ENCODE measurements at places on chromosomes 6 and 20. TPM values are rescaled to one million over a fixed set of nuclear protein-coding genes. Genes with fewer than 3 reads are reported as not detected.

DNA sequence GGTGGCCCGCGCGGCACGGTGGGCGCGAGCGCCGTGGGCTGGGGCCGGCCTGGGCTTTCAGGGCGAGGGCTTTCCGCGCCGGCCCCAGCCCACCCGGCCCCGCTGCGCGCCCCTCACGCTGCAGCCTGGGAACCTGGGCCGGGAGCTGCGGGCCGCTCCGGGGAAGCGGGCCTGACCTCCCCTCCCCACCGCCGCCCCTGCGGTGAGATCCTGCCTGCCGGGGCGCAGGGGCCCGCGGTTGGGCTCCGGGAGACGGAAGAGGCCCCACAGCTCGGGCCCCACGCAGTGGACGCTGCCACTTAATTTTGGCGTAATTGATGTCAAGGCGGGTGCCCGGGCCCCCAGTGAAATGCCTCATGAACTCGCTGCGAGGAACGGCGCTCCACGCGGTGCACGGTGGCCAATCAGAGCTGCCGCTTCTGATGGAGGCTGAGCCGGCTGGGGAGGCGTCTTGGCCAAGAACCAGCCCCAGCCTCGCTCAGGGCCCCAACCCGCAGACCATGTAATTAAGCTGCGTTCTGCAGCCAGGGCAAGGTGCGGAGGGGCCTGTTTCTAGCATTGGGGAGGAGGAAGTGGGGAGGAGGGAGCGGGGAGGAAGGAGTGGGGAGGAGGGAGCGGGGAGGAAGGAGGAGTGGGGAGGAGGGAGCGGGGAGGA is 96.1 kb upstream of the BHLHE23 start:
- no peak for DNase-seq

FNDC1 gene
- 1.9 TPM for total RNA-seq

ADA gene
- total RNA-seq: 4.1 TPM

- no peak for DNase-seq
Observed at GRCh38 chr6:158149641-158150040, 18.4 kb downstream of the SERAC1 start.

- no peak for DNase-seq
Observed at GRCh38 chr20:48015141-48015910, 230.0 kb upstream of the SULF2 start.

- no peak for DNase-seq
Observed at GRCh38 chr6:19415605-19416326, 421.4 kb upstream of the ID4 start.

- DNase-seq: no peak
Observed at GRCh38 chr20:13567663-13568062, 71.1 kb downstream of the TASP1 start.

DNA sequence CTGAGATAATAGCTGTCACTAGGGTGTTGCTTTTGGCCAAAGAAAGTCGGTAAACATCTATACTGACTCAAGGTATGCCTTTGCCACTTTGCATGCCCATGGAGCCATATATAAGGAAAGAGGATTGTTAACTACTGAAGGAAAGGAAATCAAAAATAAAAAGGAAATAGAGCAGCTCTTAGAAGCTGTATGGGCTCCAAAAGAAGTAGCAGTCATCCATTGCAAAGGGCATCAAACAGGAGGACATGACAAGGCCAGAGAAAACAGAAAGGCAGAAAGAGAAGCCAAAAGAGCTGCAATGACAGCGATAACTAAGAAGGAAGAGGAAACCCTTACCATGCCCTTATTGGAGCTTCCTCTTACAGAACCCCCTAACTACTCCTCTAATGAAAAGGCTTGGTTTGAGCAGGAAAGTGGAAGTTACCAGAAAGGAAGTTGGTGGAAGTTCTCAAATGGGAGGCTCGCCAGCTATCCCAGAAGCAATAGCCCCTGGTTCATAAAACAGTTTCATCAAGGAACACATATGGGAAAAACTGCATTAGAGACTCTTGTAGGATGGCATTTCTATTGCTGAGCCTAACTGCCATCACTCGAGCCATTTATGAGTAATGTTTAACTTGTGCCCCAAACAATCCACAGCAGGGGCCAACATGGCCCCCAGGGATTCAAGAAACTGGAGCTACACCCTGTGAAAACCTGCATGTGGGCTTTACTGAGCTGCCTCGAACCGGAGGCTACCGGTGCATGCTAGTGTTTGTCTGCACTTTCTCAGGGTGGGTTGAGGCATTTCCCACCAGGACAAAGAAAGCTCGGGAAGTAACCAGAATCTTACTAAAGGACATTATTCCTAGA is 7.0 kb downstream of the IL22RA2 start:
- DNase-seq: no peak

DNA sequence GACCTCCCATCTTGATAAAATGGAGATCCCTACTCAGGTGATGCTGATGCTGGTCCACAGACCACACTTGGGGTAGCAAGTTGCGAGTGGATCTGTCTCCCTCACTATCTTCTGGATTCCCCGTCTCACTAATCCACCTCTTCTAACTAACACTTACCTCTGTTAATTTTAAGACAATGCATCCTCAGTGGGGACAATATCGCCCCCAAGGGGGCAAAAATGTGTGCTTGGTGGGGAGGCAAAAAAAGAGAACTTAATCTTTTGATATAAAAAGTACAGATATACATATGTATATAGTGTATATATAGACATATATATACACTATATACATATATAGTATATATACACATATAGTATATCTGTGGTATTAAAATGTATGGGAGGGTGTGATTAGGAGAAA is 4.3 kb downstream of the LRFN2 start:
- no peak for DNase-seq

DNA sequence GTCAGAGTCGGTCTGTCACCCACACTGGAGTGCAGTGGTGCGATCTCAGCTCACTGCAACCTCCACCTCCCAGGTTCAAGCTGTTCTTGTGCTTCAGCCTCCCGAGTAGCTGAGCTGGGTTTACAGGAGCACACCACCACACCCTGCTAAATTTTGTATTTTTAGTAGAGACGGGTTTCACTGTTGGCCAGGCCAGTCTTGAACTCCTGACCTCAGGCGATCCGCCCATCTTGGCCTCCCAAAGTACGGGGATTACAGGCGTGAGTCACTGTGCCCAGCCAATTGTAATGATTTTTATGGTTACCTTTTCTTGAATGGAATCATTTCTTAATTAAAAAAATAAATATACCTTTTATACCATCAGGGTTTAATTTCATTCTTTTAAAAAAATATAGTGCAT is 105.7 kb downstream of the MTHFD1L start:
- no peak for DNase-seq

- no peak for DNase-seq
Observed at GRCh38 chr6:9938801-9939200, 476.1 kb downstream of the TFAP2A start.

C6orf52 gene
- total RNA-seq: 1.7 TPM

DNA sequence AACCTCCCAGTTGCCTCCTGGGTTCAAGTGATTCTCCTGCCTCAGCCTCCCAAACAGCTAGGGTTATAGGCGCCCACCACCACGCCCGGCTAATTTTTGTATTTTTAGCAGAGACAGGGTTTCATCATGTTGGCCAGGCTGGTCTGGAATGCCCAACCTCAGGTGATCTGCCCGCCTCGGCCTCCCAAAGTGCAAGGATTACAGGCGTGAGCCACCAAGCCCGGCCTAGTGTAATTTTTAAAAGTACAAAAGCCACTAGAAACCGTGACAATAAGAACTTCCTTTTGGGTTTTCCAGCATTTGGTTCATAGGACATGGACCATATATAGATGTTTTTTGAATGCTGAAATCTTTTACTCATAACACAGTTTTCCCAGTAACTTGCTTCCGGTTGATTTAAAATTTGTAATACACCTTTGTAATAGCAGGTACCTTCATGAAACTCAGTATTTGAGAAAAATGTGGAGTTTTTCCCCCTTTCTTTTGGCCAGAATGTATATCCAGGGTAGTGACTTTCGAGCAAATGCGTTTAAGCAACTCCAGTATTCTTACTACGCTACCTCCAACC is 467 bp downstream of the PXT1 start:
- no peak for DNase-seq

DNA sequence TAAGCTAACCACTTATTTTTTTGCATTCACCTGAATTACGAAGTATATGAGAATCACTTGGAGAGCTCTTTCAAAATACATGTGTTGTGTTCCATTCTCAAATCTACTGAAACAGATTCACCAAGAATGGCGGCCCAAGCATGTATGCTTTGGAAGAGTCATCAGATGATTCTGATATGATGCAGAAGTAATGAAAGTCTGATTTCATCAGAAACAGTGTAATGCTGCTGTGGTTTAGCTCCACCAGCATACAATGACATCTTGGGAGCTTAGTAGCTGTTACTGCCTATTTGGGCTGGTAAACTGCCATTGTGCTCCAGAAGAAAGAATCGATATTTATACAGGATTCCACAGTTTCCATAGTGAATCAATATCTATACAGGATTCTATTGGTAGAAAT is 52.9 kb downstream of the UBR2 start:
- DNase-seq: no peak

DNA sequence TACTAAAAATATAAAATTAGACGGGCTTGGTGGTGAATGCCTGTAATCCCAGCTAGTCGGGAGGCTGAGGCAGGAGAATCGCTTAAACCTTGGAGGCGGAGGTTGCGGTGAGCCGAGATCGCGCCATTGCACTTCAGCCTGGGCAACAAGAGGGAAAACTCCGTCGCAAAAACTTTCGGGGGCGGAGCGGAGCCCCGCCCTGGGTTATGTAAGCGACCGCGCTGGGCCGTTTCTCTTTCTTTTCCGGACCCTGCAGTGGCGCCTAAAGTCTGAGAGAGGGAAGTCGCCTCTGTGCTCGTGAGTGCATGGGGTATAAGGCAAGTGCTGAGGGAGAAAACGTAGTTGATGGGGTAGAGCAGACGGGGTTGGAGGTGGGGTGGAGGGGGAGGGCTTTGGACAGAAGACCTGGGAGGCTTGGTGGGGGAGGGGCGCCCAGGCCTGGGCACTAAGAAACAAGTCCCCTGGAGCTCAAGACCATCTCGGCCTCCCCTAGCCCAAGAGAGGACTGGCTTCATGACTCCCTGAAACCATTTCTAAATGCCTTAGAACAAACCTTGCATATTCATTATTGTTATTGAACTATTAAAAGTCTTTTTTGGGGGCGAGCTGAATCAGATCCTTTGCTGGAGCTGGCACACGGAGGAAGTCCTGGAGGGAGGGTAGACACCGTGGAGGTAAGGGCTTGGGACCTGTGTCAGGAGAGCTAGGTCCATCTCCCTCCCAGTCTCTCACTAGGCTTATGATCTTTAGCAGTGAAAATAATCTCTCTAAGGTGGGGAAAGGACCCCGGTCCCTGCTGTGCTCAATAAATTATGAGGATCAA is 2.7 kb upstream of the MICA start:
- DNase-seq: peak; percentile 95

- DNase-seq: no peak
Observed at GRCh38 chr6:130314271-130314670, 51.5 kb upstream of the TMEM200A start.

CHRNA4 gene
- total RNA-seq: 0.16 TPM

GRCh38 chr6:149489967-149490366 is 5.2 kb upstream of the ZC3H12D start:
- no peak for DNase-seq

- no peak for DNase-seq
Observed at GRCh38 chr6:30154709-30155519, 6.1 kb downstream of the TRIM10 start.

- DNase-seq: no peak
Observed at GRCh38 chr6:21263531-21264287, 329.8 kb upstream of the SOX4 start.

DNA sequence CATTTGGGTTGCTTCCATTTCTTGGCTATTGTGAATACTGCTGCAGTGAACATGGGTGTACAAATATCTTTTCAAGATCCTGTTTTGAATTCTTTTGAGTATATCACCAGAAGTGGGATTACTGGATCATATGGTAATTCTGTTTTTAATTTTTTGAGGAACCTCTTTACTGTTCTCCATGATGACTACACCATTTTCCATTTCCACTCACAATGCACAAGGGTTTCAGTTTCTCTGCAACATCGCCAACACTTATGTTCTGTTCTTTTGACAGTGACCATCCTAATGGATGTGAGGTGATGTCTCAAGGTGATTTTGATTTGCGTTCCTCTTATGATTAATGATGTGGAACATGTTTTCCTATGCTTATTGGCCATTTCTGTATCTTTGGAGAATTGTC is 214.4 kb upstream of the ZFP64 start:
- DNase-seq: no peak

POU3F2 gene
- total RNA-seq: 0.08 TPM

RAET1L gene
- not detected for total RNA-seq

GRCh38 chr6:151641028-151641427 is 147.2 kb downstream of the CCDC170 start:
- no peak for DNase-seq

DNA sequence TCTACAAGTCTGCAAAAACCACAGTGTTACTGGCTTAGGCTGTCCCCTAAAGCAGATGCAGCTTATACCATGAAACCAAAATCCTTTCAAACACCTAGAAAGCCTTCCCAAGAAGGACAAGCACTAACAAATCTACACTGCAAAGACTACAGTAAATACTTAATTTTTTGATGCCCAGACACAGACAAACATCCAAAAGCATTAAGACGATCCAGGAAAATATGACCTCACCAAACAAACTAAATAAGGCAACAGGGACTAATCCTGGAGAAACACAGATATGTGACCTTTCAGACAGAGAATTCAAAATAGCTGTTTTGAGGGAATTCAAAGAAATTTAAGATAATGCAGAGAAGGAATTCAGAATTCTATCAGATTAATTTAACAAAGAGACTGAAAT is 423.5 kb downstream of the COL12A1 start:
- DNase-seq: no peak
